ENCODE measurements at places on chromosomes 2 and 18. TPM values are rescaled to one million over a fixed set of nuclear protein-coding genes. Genes with fewer than 3 reads are reported as not detected.

Gene SAP130
- 31.9 TPM for total RNA-seq

Gene LDLRAD4
- total RNA-seq = 37.3 TPM

Gene ANKAR
- total RNA-seq = 3.5 TPM

Gene PSME4
- 51.7 TPM for total RNA-seq

DNA sequence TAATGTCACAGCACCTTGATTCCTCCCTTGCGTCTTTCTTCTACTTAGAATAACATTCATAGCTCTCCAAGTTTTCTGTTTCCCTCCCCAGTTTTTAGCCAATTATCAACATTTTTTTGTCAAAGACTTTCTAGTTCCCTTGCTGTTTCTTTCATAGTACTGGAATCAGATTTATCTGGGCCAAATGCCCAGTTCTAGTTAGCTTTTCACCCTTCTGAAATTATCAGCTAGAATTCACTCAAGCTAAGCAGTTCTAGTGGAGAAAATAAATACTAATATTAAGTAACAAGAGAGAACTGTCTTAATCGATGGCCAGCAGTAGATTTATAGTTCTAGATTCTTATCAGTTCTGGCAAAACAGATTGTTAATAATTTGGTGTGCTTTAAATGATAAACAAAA, 36.2 kb downstream of the EFEMP1 start:
- H3K4me1 ChIP-seq = no peaks in the 10 kb centered on the region
- no peak overlapping the region for H3K4me3 ChIP-seq
- no peaks in the 10 kb centered on the region for H3K27me3 ChIP-seq
- no peak for DNase-seq
- no peaks in the 10 kb centered on the region for H3K36me3 ChIP-seq

DNA sequence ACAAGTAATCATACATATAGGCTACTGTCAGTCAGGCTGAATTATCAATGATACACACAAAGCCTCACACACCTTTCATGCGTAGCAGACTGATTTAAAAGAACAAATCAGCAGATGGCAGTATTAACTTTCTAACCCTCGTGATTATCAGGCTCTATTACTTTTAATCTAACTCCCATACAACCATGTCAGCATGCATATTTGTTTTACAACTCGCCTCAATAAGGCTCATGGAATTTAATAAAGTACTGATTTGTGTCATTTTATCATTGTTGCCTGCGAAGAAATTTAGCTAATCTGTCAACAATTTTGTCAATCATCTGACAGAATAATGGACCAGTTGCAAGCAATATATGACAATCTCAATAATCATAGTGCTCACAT, 82.8 kb downstream of the SLC25A12 start:
- H3K4me3 ChIP-seq = no peak overlapping the region
- no peaks in the 10 kb centered on the region for H3K4me1 ChIP-seq
- no peak for DNase-seq
- no peak overlapping the region for H3K27ac ChIP-seq
- H3K36me3 ChIP-seq = peaks cover 20% of the 10 kb centered on the region

GRCh38 chr2:220335591-220335915, 708.1 kb downstream of the SLC4A3 start:
- H3K4me3 ChIP-seq = no peak overlapping the region
- H3K4me1 ChIP-seq = no peaks in the 10 kb centered on the region
- H3K36me3 ChIP-seq = no peaks in the 10 kb centered on the region
- DNase-seq = no peak
- H3K27me3 ChIP-seq = no peaks in the 10 kb centered on the region

DNA sequence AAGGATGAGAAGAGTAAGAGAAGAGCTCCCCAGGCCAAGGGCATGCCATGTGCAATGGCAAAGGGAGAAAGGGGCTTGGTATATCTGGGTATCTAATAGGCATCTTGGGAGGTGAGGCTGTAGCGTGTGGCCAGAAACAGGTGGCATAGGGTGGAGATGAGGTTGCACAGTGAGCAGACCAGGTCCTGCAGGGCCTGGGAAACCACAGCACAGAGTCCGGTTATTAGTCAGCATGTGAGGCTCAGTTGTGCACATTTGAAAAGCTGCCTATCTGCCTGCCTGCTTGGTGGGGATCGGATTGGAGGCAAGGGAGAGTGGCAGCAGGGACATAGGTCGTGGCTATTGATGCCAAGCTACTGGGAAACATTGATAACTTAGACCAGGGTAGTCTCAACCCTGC, 190.6 kb downstream of the TPGS2 start:
- no peak overlapping the region for H3K4me3 ChIP-seq
- no peaks in the 10 kb centered on the region for H3K36me3 ChIP-seq
- DNase-seq = no peak
- no peak overlapping the region for H3K27ac ChIP-seq

DNA sequence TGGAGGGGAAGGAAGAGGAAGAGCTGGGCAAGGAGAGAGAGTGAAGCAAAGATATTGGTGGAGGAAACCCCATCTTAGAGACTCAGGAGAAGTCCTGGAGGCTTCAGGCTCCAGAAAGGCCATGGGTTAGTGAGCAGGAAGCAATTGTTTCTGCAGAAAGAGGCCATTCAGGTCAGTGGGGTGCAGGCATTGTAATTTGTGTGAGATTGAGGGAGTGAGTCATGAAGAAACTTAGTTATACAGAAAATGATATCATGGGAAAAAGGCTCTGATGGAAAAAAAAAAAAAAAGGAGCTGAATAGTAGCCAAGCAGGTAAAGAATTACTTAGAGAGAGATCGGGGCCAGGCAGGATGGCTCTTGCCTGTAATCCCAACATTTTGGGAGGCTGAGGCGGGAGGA, 4.0 kb downstream of the EMILIN2 start:
- no peaks in the 10 kb centered on the region for H3K36me3 ChIP-seq
- H3K27ac ChIP-seq = no peak overlapping the region
- DNase-seq = peak; percentile 14
- H3K4me3 ChIP-seq = no peak overlapping the region
- peaks cover 27% of the 10 kb centered on the region for H3K4me1 ChIP-seq
- H3K27me3 ChIP-seq = peaks cover 33% of the 10 kb centered on the region

DNA sequence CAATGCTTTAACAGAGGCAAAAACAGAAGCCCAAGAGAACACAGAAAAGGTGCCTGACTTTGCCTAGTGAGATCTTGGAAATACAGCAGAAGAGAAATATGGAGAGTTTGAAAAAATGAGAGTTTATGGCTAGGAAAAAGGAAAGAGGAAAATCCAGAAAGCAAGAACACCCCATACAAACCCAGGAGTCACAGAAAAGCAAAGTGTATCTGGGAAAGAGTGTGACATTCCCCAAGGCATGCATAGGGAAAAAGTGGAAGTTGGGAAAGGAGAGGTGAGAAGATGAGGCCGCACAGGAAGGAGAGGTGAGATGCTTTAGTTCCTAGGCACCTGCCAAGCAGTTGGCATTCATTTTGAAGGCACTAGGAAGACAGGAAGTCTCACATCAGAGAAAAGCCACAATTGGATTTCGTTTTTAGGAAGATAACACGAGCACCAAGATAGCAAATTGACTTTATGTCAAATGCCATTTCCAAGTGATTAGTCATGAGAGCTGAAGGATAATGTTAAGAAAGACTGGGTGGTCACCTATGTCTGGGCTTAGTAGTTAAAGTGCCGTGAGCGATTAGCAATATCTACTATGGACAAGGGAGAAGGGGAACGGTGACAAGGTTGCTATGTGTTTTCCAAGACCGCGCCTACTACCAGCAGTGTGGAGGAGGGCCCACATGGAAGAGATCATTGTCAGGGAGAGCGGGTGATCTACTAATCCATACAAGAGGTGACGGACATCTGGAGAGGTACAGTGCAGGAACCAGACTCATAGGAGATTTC, 224.1 kb upstream of the PARD3B start:
- DNase-seq = no peak
- peaks cover 2% of the 10 kb centered on the region for H3K4me1 ChIP-seq
- no peak overlapping the region for H3K4me3 ChIP-seq
- H3K27me3 ChIP-seq = peaks cover 14% of the 10 kb centered on the region
- no peaks in the 10 kb centered on the region for H3K36me3 ChIP-seq

DNA sequence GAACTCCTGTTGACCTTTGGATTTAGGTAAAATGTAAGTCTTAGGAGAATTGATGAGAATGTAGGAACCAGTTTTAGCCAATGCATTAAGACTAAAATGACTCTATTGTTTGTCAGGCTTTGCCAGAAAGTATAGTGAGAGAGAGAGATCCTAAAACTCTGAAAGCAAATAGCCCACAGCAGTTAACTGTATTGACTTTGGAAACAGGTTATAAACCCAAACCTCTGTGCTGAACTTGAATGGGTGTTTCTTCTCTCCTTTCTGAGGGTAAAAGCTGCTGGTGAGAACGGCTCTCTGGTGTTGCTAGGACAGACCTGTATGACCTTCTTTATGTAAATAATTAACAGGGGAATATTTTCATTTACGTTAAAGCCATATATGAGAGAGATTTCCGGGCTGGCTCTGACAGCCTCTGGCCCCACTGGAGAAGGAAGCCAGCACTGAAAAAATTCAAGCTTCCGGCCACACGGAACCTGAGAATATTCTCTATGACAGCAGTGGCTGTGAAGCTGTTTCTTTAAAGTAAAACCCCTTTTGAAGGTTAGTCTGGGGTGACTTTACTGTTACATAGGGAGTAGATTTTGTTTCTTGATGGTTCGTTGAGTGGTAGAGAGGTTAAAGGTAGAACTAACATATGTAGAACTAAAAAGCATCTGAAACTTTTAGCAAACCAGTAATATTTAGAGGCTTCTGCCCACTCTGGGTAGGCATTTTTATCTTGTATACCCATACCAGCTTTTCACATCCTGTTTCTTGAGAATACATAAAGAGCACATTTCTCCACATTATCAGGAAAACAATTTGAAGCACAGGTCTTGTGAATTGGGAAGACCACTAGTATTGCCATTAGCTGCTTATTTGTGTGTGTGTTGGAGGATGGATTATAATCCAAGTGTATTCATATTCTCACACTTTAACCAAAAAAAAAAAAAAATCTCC, 123.8 kb downstream of the SPTBN1 start:
- no peaks in the 10 kb centered on the region for H3K27me3 ChIP-seq
- DNase-seq = peak; percentile 71
- peaks cover 90% of the 10 kb centered on the region for H3K4me1 ChIP-seq
- peak overlapping the region; percentile 95 for H3K27ac ChIP-seq
- peak overlapping the region; percentile 59 for H3K4me3 ChIP-seq

GRCh38 chr18:36307513-36307912, 10.0 kb downstream of the FHOD3 start:
- H3K27ac ChIP-seq = no peak overlapping the region
- H3K27me3 ChIP-seq = peaks cover 29% of the 10 kb centered on the region
- H3K36me3 ChIP-seq = no peaks in the 10 kb centered on the region
- DNase-seq = no peak
- no peaks in the 10 kb centered on the region for H3K4me1 ChIP-seq
- no peak overlapping the region for H3K4me3 ChIP-seq

DNA sequence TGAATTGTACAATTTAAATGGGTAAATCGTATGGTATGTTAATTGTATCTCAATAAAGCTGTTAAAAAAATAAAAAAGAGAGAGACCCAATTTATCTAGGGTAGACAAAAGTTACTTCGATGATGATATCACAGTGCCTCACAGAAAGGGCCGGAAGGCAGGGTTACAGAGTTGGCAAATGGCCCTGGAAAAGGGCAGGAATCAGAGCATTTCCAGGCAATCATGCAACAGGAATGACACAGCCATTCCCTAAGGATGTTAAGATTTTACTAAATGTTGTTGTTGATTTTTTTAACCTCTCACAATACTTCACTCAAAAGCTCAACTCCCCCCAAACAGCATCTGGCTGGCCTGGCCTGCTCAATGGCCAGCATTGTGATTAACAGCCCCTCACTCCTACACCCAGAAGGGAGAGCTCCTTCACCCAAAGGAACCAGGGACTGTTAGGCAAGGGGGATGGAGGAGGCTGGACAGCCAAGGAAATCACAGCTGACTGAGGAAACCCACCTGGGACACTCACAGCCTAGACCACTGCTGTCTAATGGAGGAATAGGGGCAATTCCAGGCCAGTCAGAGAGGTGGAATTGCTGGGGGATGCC, 7.7 kb upstream of the SP100 start:
- H3K4me3 ChIP-seq = no peak overlapping the region
- no peak for DNase-seq
- H3K27ac ChIP-seq = peak overlapping the region; percentile 44
- H3K36me3 ChIP-seq = peaks cover 31% of the 10 kb centered on the region
- no peaks in the 10 kb centered on the region for H3K27me3 ChIP-seq

DNA sequence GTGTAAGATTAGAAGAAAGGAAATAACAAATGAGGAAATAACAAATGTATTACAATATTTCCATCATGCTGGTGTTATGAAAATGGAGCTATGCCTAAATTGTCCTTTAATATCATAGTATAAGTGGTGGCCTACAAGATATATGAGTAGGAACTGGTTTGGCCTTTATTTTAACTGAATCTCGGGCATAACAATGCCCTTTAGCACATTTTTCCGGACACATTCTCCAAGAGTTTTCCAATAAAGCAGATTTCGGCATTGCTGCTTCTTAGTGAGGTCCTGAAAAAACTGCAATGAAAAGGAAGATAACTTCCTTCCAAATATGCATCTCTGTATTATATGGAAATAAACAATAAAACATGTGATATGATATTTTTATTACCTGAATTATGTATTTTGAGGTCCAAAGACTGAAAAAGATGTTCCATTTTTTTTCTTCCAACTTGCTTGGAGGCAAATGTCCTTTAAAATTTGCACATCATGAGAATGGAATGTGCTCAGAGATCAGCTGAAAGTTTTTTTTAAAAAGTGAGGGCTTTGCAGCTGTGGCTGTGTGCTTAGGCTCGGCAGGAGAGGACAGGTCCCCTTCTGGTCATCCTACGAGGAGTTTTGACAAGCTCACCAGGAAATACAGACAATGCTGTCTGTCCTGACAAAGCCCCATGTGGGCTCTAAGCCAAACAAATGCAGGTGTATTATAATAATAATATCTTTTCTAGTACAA, 132.3 kb upstream of the RND3 start:
- no peak overlapping the region for H3K4me3 ChIP-seq
- H3K36me3 ChIP-seq = no peaks in the 10 kb centered on the region
- no peak for DNase-seq
- no peaks in the 10 kb centered on the region for H3K4me1 ChIP-seq
- H3K27me3 ChIP-seq = peaks cover 2% of the 10 kb centered on the region
- no peak overlapping the region for H3K27ac ChIP-seq

GRCh38 chr2:55952415-55952814, 28.8 kb upstream of the EFEMP1 start:
- no peaks in the 10 kb centered on the region for H3K36me3 ChIP-seq
- no peak overlapping the region for H3K4me3 ChIP-seq
- DNase-seq = no peak
- H3K4me1 ChIP-seq = no peaks in the 10 kb centered on the region
- no peaks in the 10 kb centered on the region for H3K27me3 ChIP-seq

GRCh38 chr2:149719695-149720094, 132.1 kb upstream of the MMADHC start:
- no peaks in the 10 kb centered on the region for H3K27me3 ChIP-seq
- no peaks in the 10 kb centered on the region for H3K4me1 ChIP-seq
- no peak for DNase-seq

GRCh38 chr2:57479981-57480380, 566.6 kb upstream of the VRK2 start:
- H3K36me3 ChIP-seq = no peaks in the 10 kb centered on the region
- H3K4me3 ChIP-seq = no peak overlapping the region
- no peaks in the 10 kb centered on the region for H3K4me1 ChIP-seq
- H3K27ac ChIP-seq = no peak overlapping the region
- DNase-seq = no peak

- peaks cover 5% of the 10 kb centered on the region for H3K27me3 ChIP-seq
- peaks cover 8% of the 10 kb centered on the region for H3K4me1 ChIP-seq
- no peak overlapping the region for H3K4me3 ChIP-seq
- DNase-seq = no peak
Observed at GRCh38 chr2:151297882-151298281, 8.4 kb upstream of the NMI start.
